ENCODE measurements at places on chromosomes 3 and 15.

DNA sequence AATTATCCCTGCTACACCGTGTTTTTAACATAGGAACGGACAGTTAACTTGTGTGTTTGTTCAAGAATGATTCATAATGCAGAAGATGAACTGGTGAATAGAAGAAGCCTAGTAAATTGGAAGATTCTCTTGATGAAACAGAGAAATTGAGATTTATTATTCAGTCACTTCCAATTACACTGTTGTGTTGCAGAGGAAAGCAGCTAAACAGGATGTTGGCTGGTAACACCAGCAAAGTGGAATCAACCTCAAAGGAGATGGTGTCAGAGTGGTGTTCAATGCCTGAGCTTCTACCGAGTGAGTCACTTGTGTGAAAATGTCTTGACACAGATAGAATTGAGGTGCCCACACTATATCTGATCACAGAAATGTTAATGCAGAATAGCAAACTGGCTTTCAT, 399.6 kb downstream of the LPP start:
- no peak for DNase-seq

GRCh38 chr3:64361962-64362735, 136.9 kb upstream of the PRICKLE2 start:
- no peak for DNase-seq

- no peak for DNase-seq
Observed at GRCh38 chr3:126932188-126932931, 50.6 kb upstream of the PLXNA1 start.

DNA sequence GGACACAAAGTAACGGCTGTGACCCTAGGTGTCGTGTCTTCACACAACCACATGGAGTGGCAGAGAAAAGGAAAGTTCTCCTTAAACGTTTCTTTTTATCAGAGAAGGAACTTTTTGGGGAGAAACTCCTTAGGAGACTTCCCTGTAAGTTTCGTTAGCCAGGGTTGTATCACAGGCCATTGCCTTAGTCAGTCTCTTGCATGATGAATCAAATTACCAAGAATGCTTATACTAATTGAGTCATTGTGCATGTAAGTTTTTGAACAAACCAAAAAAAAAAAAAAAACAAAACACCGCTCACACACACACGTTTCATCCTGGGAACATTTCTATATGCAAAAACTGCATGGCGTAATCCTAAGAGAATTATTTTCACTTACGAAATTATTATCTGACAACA, 150.4 kb upstream of the SATB1 start:
- DNase-seq: no peak

DNA sequence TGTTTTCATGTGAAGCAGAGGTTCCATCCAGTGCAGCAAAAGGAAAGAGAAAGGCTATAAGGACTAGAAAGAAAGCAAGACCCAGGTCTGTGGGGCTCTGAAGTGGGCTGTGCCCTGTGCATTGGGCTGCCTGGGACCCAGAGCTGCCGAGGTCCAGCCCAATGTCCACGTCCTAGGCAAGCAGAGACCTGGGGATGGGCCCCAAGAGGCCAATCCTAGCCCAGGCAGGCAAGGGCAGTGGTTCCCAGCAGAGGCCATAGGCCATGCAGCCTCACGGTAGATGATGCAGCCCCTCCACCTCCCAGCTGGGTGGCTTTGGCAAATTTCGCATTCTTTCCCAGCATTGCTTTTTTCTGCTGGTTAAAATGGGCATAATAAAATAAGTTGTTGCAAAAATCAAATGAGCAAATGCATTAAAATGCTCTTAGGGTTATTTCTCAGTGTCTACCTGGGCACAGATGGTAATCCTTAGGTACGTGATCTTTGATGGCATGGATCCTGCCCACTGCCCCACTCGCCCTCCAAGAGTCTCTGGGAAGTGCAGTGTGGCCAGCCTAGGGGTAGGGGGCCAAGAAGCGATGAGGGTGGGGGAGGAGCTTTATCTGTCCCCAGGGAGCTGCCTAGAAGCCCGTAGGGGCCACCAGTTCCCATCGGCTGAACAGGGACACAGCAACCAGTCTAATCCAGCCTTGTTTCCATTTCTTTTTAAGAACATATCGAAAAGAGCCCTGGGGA, 22.3 kb upstream of the GP9 start:
- no peak for DNase-seq

All from K562 (cell line).